8988T (cell line): ENCODE measurements at places on chromosomes 3 and 15.

DNA sequence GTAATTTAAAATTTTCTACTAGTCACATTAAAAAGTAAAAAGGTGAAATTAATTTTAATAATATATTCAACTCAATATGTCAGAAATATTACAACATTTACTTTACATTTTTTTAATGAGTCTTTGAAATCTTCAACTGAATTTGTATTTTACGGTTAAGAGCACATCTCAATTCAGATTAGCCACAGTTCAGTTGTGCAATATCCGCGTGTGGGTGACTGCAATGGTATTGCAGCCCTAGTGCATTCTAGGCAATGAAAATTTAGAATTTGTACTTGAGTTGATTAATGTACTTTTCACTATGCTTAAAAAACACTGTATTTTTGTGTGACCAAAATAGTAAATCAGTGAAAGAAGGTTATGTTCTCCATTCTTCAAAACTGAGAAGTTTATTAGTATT, 57.3 kb downstream of the CEP63 start:
- no peak for DNase-seq

GRCh38 chr15:68526784-68527183, 52.0 kb upstream of the CORO2B start:
- DNase-seq = no peak

GRCh38 chr3:38985981-38986380, 65.8 kb downstream of the SCN11A start:
- DNase-seq = no peak

- DNase-seq = no peak
These were observed 23.0 kb upstream of the COPG1 start for GRCh38 chr3:129226374-129226773.

- DNase-seq = no peak
These were observed 24.2 kb upstream of the LXN start for GRCh38 chr3:158696618-158697017.

- no peak for DNase-seq
These were observed 75.0 kb upstream of the CNTN6 start for GRCh38 chr3:1017870-1018269.

GRCh38 chr3:16137044-16137443, 37.4 kb upstream of the GALNT15 start:
- no peak for DNase-seq

- DNase-seq = no peak
These were observed 17.5 kb downstream of the HDC start for GRCh38 chr15:50247819-50248655.

DNA sequence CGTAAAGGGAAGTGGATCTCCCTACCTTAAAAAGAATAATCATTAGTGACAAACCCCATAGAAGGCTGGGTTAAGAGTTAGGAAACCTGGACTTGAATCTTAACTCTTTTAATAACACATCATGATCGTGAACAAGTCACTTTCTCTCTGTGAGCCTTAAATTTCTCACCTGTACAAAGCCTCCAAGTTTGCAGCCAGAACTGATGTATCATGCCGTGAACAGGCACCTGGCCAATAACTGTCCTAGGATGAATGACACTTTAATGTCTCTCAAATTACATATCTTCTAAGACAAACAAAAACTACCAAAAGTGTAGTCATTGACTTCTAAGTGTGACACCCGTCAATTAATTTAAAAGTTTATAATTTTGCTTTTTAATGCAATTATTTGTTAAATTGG, 3.9 kb downstream of the UPK1B start:
- DNase-seq = no peak

GRCh38 chr3:197615430-197615829, 59.7 kb upstream of the BDH1 start:
- no peak for DNase-seq

DNA sequence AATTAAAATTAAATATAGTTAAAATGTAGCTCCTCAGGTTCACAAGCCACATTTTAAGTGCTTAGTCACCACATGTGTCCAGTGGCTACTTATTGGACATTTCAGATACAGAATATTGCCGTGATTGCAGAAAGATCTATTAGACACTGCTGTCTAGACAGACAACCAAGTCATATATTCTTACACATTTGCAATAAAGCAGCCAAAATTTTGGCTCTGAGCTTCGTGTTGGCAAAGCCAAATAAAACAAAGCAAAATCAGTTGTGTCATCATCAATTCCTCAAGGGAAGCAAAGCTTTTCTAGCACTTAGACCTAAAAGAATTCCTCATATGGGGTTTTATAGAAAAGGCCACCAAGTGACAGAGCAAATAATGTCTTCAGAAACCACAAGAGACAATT, 193.1 kb upstream of the LPP start:
- DNase-seq = no peak

- no peak for DNase-seq
These were observed 40.1 kb downstream of the OXSR1 start for GRCh38 chr3:38205472-38205805.

DNA sequence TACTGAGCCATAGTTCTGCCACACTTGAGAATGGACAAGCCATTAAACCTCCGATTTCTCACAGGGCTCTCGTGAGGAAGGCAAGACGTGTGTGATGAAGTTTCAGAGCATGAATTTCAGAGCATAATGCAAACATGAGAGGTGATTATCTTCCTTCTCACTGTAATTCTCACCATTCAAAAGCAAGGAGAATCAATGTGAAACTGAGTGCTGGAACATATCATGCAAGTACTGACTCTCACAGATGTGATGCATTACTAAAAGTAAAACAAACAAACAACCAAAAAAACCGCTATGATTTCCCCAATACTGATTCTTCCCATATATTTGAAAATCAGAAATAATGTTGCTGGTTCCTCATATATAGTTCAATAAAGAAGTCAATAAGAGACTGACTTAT, 23.7 kb downstream of the P3H2 start:
- DNase-seq = no peak

DNA sequence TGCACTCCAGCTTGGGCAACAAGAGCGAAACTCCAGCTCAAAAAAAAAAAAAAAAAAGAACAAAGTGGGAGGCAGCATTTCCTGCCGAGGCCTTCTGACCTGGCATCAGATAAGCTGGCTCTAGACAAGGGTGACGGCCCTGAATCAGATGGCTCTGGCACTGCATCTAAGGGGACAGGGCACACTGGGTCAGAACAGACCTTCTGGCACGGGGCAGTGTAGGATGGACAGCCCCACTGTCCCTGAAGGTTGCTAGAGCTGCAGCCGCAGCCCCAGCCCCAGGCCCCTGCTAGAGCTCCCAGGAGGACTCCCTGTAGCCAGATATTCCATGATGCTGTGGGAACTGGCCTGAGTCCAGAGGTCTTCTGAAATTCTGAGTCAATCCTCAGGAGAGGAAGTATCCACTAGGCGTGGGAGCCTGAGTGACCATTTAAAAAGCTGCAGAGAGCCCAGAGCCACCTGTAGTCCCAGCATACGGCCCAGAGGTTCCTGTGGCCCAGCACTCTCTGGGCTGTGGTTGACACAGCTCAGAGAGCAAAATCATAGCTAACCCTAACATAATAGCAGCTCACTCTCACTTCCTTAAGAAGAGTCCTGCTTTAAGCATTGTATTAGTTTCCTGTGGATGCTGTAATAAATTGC, 69.2 kb upstream of the MFGE8 start:
- no peak for DNase-seq

DNA sequence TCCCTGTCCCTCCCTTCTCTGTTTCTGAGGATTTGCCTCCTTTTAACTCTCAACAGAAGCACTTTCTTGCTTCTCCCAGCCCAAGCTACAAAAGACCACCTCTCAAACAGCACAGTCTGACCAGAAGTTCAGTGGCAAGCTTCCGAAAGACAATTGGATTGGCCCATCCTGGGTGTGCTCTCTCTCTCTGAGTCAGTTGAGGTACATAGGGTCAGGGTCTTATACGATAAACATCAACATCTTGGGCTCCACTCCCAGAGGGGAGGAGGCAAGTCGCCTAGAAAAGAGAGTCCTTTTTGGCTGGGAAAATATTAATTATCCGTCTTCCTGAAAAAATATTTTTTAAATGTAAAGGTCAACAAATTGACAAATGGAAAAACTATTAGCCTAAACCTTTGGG, 155.8 kb downstream of the TMCO5A start:
- DNase-seq = no peak

DNA sequence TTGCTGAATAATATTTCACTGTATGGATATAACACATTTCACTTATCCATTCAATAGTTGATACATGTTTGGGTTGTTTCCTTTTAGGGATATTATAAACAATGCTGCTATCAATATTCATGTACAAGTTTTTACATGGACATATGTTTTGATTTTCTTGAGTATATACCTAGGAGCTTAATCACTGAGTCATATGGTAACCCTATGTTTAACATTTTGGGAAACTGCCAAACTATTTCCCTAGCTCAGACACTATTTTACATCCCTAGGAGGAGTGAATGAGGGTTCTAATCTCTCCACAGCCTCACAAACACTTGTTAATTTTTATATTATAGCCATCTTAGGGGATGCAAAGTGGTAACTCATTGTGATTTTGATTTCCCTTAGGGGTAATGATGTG, 66.0 kb downstream of the GPR156 start:
- no peak for DNase-seq

DNA sequence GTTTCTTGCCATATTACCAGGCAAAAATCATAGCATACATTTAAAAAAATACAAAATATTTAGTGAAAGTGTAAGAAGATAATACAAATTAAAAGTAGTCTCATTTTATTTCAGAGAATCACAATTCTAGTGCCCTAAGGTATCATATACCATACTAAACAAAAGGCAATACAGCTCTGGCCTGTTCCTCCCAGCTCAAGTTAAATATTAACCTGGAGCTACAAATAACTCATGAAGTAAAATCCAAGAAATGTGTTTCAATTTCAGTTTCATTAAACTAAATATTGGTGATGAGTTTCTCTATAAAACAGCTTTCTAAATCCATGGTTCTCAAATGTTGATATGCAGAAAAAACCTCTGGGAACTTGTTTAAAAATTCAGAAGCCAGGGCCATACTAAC, 67.7 kb downstream of the INO80 start:
- no peak for DNase-seq

- no peak for DNase-seq
These were observed 152.1 kb downstream of the NEK10 start for GRCh38 chr3:27216955-27217552.

GRCh38 chr3:57826245-57826951, 70.3 kb downstream of the SLMAP start:
- no peak for DNase-seq

GRCh38 chr15:66820481-66821176, 118.6 kb downstream of the SMAD6 start:
- no peak for DNase-seq

GRCh38 chr3:6491768-6492167, 369.1 kb upstream of the GRM7 start:
- DNase-seq = no peak

- DNase-seq = no peak
These were observed 2.4 kb upstream of the STT3B start for GRCh38 chr3:31530039-31530959.

DNA sequence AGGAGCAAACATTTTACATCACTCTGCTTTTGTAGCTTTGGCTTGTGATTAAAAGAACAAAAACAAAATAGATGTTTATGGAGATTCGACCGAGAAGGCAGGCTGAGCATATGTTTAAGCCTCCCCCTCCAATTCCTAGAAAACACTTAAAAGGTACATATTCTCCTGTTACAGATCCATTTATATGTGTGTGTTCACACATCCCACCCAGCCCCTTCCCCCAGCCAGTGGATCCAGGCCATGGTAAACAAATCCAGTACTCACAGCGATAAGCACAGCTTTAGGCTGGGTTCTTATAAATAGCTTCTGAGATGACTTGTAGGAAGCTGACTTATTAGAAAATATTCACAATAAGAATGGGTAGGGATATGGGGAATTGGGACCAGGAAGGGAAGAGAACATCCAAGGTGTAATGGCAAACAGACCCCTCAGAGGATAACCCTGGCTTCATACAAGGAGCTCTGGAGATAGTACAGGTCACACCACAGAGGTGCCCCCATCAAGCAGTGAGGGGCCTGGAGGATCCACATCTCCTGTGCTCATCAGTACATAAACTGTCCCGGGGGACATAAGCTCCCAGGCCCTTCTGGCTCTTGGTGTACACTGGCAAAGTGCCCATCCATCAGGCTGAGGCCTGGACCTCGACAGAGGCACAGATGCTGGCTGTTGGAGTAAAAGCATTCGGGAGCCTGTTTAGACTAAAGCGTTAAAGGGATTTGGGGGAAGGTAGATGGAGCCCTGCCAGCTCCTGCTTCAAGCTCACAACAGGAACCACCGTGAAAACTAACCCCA, 70.0 kb upstream of the UBE2E1 start:
- no peak for DNase-seq

DNA sequence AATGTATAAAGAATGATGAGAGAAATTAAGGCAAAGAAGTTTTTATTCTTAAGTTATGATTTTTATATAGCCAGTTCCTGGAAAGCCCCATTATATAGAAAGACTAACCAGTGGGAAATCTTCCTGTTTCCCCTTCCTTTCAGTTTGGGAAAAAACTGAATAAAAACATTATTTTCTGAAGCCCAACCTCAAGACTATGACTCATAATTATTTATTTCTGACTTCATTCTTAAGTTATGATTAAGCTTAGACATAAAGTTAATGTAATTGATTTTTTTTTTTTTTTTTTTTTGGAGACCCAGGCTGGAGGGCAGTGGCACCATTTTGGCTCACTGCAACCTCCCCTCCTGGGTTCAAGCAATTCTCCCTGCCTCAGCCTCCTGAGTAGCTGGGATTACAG, 55.8 kb downstream of the TRPC1 start:
- DNase-seq = no peak

- DNase-seq = no peak
These were observed 11.5 kb downstream of the RABL3 start for GRCh38 chr3:120730576-120731542.

DNA sequence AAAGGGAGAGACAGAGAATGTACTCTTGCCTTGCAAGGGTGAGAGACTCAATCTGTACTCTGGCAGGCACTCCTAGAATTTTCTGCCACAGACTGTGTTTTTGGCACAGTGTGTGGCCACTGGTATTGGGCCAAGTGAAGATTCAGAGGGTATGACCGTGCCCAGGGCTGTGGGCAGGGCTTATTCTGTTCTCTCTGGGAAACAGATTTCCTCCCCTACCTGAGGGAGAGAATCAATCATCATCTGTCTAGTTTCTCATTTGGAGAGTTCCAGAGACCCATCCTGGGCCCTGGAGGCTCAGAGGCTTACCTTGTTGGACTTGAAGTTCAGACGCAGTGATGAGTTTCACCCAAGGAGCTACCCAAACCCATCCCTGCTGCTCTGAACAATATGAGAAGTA, 28.2 kb downstream of the CSTA start:
- DNase-seq = no peak

DNA sequence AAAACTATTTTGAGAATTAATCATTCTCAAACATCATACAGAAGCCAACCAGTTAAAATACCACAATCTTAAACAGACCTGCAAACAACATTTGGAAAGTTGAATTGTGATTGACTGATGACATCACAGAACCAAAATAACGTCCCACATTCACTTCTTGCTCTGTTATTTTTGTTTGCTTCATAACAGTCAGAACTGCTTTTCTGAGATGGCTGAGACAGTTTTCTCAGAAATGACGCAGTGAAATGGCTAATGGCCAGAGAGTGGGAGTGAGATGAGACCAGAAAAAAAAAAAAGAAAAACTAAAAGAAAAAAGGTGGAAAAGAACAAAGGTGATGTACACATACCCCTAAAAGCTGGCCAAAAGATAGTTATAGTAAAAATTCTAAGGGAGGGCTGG, 1061.2 kb downstream of the FHIT start:
- DNase-seq = no peak

- no peak for DNase-seq
These were observed 1.9 kb downstream of the TBC1D2B start for GRCh38 chr15:78075490-78076230.

- no peak for DNase-seq
These were observed 287.0 kb downstream of the MEX3B start for GRCh38 chr15:81758818-81759284.
